Fibroblast of the aortic adventitia (primary cell): ENCODE measurements at places on chromosomes 11 and 22. TPM values are rescaled to one million over a fixed set of nuclear protein-coding genes. Genes with fewer than 3 reads are reported as not detected.

Gene SLC5A1
- total RNA-seq, result under 0.01 and 0.25 TPM in 2 replicates

DNA sequence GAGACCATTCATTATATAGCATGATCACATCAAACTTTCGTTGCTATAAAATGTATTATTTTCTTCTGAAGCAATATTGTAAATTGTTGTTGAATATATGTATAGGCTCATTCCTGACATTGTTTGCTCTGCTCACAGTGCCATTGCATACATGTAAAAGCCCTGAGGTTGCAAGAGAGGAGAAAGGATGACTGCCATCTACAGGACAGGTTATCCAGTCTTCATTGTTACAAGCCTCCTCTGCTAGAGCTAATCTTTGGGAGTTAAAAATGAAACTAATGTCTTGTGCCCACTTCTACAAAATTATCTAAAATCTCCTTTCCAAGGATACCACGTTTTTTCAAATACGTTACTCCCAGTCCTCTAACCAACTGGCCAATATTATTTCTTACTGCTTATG, 16.4 kb upstream of the OR5AL1 start:
- DNase-seq, result no peak

- DNase-seq, result peak; percentile 88
Observed at GRCh38 chr22:17910561-17911311, 113.6 kb downstream of the MICAL3 start.

Gene BIK
- not detected in 2 replicates for total RNA-seq

DNA sequence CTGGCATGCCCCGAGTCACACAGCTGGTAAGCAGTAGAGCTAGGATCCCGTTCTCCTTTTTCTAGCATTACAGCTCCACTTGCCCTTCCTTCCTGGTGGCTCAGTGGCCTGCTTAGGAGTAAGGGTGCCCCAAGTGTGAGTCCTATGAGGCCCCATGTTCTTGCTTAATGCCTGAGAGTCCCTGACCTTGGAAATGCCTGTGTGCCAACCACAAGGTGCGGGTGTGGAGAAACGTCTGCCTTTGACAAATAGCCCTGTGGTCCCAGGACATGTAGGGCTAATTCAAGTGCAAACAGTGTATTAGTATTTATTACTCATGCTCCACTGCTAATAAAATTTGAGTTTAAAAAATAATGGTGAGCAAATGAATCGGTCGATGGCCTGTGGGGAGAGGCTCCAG, 18.4 kb downstream of the GRIK4 start:
- DNase-seq, result no peak

GRCh38 chr22:17866127-17866526, 91.9 kb upstream of the BID start:
- no peak for DNase-seq

Gene MS4A15
- not detected in 2 replicates for total RNA-seq

DNA sequence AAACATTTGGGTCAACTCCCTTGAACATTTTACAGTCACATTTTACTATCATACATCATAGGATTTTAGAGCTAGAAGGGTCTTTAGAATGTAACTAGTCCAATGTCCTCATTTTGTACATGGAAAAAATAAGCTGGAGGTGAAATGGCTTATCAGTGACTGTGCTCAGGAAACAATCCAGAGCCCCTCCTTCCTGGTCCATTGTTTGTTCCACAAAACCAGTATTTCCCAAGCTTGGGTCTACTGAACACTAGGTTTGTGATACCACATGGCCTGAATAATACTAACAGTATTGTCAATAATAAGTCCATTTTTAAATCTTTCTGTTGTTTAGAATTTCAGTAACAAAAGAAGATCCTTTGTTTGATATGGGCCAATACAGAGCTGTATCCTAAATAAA, 27.1 kb downstream of the PDGFD start:
- DNase-seq, result peak; percentile 33

- DNase-seq, result peak; percentile 47
Observed at GRCh38 chr11:72609045-72609444, 65.2 kb downstream of the PDE2A start.

Gene DDIAS
- 0.16 and 14.3 TPM in 2 replicates for total RNA-seq

GRCh38 chr22:39690881-39691605, 120.5 kb downstream of the CACNA1I start:
- no peak for DNase-seq

DNA sequence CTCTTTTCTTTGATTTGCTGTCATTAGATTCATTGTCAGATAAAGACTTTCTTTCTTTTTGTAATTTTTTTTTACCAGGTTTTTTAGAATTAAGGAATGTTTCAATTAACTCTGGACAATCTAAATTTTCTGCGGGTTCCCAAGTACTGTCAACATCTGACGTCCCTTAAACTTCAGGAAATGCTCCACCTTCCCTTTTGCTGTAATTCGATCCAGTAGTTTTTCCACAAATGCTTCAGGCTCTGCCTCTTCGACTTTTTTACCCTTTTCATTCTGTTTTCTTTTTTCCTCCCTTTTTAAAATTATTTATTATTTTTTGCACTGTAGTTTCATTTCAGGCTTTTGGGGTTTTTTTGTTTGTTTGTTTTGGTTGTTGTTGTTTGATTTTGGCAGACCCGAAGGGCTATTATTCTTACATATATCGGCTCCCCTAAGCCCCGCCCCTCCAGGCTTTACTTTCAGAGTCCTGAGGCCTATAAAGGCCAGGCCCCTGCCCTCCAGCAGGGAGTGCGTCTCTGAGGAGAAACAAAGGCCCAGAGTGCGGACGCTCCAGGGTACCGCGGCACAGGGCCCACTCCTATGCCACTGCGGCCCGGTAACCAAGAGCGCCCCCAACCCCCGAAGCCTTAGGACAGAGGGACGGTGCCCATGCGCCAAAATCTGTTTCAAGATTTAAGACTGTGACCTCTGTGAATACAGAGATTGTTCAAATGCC, 116.4 kb downstream of the TYR start:
- peak; percentile 11 for DNase-seq

- no peak for DNase-seq
Observed at GRCh38 chr11:16448123-16448717, 91.9 kb upstream of the SOX6 start.

GRCh38 chr22:27132400-27132799, 475.0 kb downstream of the MIAT start:
- DNase-seq, result no peak

- DNase-seq, result no peak
Observed at GRCh38 chr11:46588131-46588530, 5.7 kb downstream of the AMBRA1 start.

Gene HTR3B
- not detected in 2 replicates for total RNA-seq

DNA sequence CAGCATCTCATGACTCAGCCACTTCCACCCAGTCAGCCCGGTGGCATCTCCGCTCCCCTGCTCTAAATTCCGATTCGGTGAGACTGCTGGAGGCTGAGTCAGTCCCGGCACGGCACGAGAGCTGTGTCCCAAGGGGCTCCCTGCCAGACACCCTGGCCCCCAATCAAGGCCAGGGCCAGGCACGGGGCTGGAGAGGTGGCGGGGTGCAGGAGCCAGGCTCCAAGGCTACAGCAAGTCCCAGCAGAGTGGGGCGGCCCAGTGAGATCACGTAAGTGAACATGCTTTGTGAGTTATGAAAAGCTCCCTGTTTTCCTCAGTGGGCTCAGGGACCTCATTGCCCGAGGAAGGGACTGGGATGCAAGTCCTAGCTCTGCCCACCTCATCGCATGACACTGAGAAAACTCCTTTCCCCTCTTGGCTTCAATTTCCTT, 3.0 kb downstream of the C11orf68 start:
- DNase-seq, result peak; percentile 97

DNA sequence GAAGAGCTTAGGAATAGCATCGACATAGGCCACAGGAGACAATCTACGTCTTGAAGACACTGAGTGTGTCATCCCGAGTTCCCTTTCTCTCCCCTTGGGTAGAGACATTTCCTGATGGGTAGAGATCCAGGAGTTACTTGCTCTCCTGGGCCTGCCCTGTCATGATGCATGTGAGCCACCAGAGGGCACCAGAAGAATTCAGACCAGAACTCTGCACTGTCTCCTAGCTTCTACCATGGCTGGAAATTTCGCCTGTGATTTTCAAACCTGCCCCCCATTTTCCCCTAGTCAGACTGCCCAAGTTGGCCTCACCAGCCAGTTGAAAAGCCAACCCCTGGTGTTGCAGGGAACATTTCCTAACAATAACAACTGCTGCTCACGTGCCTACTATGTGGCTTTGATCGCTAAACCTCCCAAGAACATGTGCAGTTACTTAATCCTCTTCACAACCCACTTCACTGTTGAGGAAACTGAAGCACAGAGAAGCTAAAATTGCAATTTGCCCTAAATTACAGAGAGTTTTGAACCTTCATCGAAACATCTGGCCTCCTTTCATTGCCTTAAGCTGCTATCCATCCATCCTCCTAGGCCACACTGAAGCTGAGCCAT, 47.2 kb downstream of the C11orf58 start:
- peak; percentile 83 for DNase-seq

DNA sequence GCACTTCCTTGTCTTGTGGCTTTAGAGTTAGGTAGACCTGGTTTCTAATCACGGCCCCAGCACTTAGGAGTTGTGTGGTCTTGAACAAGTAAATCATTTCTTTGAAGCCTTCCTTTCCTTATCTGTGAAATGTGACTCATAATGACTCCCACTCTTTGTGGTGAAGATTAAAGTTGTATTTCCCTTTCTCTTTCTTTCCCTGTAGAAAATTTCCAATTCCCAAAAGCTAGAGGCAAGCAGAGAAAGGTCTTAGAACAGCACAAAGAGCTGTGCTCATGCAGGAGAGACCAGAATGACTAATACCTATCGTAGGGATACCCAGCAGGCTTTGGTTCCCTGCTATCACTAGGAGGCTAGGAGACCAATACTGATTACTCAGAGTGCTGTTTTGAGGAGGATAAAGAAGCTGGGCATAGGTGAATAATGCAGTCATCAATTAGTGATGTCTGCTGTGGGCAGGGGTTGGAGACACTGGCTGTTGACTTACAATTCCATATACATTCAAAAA, 270.7 kb upstream of the SYN3 start:
- DNase-seq, result peak; percentile 84

GRCh38 chr11:91825777-91826176, 398.8 kb upstream of the FAT3 start:
- DNase-seq, result no peak

Gene OR2AG2
- total RNA-seq, result 0.09 and 0.33 TPM in 2 replicates

DNA sequence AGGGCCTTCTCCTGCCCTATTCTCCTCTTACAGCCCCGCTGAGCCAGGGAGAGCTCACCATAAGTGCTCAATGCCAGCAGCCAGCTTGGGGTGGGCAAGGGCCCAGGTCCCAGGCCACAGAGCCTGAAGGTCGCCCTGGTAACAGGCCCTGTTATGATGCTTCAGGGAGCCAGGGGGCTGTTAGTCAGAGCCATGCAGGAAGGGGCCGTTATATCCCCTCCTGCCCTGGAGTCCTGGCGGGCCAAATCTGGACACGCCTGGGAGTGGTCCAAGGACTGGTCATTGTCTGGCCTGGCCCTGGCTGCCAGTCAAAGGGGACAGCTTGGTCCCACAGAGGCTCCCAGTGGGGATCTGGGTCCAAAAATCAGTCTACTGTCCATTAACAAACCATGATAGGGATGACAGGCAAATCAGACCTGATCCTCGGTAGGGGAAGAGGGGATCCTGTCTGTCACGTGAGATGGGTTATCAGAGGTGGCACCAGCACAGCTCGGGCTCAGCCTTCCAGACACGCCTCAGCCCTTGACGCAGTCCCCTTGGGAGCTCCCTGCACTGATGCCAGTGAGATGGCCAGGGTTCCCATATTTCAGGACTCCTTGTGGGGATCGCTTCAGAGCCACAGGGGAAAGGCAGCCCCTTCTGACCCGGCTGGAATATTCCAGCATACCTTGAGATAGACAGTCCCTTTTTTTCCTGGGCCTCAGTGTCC, 55.9 kb downstream of the LRRC32 start:
- peak; percentile 57 for DNase-seq

GRCh38 chr11:129364143-129364654, 11.4 kb upstream of the BARX2 start:
- DNase-seq, result peak; percentile 85

DNA sequence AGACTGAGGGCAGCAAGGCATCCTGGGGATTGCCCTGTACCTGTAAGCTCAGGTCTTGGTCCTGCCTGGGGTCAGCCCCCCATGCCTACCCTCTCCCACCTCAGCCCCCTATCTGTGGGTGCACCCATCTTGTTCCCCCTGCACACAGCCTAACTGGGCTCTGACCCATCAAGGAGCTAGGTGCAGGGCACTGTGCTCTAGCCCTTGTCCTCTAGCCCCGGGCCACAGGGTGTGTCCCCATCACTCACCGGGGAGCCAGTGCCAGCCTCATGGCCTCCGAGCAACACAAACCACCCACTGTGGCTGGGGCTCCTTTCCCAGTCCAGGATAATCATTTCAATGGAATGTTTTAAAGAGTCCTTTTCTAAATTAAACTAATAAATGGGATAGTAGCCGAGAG, 293.9 kb upstream of the PLET1 start:
- no peak for DNase-seq
